ENCODE measurements at places on chromosomes 2 and 18.

- no peak for DNase-seq
Observed at GRCh38 chr2:61633250-61633649, 95.1 kb upstream of the XPO1 start.

- DNase-seq: no peak
Observed at GRCh38 chr2:144501118-144501517, 18.8 kb downstream of the ZEB2 start.

GRCh38 chr2:99961196-99961913, 181.0 kb downstream of the AFF3 start:
- no peak for DNase-seq

GRCh38 chr2:71688530-71688929, 235.2 kb downstream of the DYSF start:
- DNase-seq: no peak

- no peak for DNase-seq
Observed at GRCh38 chr18:79553154-79553553, 126.4 kb upstream of the CTDP1 start.

DNA sequence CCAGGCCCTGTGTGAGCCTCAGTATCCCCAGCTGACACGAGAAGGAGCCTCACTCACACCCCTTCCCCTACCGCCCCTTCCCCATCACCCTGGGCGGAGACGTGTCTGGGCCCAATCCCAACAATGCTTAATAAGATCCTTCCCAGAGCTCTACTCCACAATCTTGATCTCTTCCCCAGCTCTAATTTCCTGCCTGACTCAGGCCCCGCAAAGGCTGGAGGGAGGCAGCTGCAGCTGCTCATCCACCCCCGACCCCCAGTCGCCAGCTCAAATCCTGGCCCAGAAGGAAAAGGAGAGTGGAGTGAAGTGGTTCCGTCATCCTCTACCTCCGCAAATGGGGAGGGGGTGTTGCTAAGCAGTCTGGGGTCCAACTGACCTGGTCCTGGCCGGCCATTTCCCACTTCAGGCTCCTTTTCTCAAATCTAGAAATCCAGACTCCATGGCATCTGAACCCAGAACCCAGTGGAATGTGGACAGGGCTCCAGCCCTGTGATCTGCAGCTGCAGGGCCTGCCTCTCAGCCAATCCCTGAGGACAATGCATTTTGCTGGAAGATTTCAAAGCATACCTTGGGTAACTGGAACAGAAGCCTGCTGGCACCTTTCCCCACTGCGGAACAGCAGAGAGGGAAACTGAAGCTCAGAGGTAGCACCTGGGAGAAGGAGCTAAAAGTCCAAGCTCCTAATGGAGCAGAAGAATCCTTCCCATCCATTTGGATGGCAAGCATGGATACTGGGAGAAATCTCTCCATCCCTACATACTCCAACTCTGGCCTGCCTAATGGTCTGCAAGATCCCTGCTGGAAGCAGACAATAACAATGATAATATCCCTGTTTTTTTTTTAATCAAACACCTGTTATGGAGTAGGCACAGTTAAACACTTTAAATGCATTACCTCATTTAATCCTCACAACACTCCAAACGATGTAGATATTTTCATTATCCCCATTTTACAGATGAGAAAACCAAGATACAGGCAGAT, 5.6 kb upstream of the TNS1 start:
- no peak for DNase-seq

DNA sequence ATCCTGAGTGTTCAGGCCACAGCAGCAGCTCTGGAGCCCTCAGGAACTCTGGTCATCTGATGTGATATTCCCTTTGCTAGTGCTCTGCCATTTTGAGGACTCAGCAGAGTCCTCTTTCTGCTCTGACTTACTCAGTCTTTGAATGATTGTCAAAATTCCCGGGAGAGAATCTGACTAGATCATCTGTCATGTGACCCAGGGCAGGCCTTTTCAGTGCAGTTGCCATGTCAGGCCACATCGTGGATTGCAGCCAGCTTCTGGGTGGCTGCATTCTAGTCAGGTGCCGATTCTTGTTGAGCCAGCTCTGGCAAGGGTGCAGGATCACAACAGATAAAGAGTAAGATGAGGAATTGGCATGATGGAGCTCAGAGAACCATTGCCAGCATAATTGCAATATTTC, 795.6 kb downstream of the CPS1 start:
- DNase-seq: no peak

- no peak for DNase-seq
Observed at GRCh38 chr18:74722237-74722636, 124.6 kb downstream of the ZNF407 start.

- no peak for DNase-seq
Observed at GRCh38 chr2:224017957-224018356, 21.1 kb downstream of the SERPINE2 start.

DNA sequence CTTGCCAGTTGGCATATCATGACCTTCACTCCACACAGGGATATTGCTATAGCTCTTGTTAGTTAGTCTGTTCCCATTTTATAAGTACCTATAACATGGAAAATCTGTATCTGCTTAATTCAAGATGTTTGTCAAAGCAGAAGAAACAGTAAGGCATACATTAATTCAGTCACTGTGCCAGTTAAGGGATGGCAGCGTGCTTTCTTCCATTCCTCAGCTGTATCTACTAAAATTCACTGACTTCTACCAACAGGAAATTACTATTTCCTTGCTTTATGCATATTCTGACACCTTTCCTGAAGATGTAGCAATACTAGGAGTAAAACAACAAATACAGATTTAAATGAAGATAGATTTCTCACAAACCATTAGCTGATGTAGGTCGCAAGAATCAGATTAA, 59.9 kb downstream of the RNF152 start:
- no peak for DNase-seq

GRCh38 chr18:9321017-9321452, 13.5 kb upstream of the TWSG1 start:
- DNase-seq: no peak

All from activated CD4-positive, alpha-beta T cell treated with anti-CD3 and anti-CD28 coated beads, Interleukin-2, Interleukin-4, amounts not matched to agents 100 ng/mL and 50 ng/mL, durations not matched to agents 16 hours and 8 hours (primary cell).